Stimulated activated CD8-positive, alpha-beta memory T cell treated with anti-CD3 and anti-CD28 coated beads, Interleukin-7, amount 100 ng/mL, for 1 hour (primary cell): ENCODE measurements at places on chromosomes 1 and 21.

DNA sequence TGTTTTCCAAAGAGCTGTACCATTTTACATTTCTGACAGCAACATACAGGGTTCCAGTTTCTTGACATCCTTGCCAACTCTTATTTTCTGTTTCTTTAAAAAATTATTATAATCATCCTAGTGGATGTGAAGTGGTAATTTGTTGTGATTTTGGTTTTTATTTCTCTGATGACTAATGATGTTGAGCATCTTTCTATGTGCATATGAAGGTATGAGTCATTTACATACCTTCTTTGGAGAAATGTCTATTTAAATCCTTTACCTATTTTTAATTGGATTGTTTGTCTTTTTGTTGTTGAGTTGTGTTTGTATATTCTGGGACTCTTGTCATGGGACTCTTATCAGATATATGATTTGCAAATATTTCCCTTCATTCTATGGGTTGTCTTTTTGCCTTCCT, 20.8 kb upstream of the MPC2 start:
- no peak for DNase-seq

- no peak for DNase-seq
Observed at GRCh38 chr1:232403017-232403714, 226.8 kb downstream of the SIPA1L2 start.

GRCh38 chr1:231684356-231685244, 58.0 kb downstream of the DISC1 start:
- DNase-seq, result no peak

DNA sequence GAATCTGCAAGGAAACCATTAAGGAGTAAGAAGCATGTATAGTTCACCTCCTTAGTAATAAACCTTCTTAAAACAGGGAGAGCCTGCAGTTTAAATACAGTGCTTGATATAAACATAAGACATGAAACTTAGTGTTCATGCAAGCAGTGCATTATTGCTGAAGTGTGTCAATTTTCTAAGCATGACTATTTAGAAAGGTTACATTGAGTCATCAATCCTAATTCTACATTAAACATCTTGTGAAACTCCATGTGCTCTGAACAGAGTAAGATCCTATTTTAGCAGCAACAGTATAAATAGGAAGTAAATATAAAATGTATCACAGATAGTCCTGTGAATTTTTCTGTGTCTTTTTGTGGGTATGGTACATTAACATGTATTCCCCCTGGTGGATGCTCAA, 135.5 kb downstream of the ESRRG start:
- no peak for DNase-seq

DNA sequence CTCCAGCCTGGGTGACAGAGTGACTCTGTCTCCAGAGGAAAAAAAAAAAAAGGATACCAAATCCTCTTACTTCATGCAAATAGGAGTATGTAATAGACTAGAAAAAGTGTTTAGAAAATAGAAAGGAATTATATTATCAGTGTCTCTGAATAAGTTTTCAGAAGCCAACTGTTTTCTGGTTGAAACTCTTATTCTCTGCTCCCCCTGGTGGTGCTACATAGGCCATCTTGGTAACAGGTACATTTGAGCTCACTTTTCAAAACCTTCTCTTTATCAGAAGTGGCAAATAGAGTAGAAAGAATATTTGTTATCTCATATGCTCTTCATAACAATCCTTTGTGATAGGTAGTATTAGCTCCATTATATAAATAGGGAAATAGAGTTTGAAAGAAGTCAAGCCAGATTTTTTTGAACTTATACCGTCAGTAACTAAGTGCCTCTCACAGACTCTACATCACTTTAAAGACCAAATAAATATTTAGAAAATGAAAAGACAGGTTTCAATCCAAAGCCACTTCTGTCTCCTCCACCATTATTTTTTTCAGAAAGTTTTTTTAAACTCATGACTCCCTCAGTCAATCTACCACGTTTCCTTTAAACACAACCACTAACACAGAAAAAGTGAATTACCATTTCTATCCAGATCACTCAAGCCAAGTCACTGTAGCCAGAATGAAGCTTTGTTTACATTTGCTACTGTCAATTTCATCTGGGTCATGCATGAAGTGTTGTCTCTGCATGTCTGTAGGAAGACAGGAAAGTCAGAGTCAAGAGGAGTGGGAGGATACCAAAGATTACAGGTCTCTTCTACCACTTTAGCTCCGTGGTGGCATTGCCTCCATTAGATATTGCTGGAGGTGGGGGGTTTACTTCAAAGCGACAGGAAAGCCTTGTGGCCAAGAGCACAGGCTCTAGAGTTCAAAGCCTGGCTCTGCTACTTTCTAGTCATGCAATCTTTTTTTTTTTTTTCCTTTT, 45.6 kb downstream of the IL23R start:
- no peak for DNase-seq

DNA sequence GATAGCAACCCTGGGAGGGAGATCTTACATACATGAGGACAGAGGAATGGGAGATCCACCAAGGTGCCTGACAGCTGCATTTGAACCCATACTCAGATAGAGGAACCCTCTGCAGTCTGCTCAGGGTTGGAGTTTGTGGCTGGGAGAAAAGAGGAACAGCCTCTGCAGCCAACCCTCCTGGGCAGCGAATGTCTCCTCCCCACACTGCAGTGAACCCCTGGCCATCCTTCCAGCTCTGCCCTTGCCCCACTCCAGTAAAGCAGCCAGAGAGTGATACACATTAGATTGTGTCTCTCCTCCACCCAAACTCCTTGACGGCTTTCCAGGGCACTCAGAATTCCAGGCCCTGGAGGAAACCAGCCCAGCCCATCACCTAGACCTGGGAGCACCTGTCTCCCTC, 137.7 kb downstream of the RUNX1 start:
- no peak for DNase-seq

DNA sequence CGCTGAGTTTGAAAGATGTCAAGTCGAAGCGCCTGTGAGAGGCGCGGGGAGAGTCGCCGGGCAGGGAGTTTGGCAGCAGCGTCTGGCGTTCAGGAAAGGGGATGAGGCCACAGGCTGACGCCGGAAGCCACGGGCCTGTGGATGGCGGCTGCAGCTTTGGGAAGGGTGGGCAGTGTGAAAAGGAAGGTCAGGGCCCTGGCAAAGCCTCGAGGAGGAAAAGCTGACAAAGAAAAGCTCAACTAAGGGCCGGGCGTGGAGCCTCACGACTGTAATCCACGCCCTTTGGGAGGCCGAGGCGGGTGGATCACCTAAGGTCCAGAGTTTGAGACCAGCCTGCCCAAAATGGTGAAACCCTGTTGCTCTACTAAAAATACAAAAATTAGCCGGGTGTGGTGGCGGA, 25.2 kb upstream of the COX20 start:
- no peak for DNase-seq

- no peak for DNase-seq
Observed at GRCh38 chr1:78348496-78349284, 142.1 kb upstream of the PTGFR start.

DNA sequence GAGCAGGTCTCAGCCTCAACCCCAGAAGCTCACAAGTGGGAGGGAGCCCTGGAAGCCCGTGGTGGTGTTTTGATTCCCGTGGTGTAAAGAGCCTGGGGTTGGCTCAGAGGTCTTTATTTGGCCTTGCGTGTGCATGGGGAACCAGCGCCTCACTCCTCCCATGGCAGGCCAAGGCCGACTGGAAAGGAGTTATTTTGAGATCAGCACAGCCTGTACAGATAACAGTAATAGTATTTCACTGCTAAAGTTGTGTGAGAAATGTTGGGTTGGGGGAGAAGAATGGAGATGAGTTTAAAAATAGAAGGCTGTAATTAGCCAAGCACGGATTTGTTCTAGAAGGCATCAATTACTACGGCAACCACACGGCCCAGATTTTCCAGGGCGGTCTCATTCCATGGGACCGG, 186.5 kb downstream of the DYRK1A start:
- no peak for DNase-seq

- peak; percentile 74 for DNase-seq
Observed at GRCh38 chr1:206734499-206735142, 36.0 kb upstream of the IL19 start.

GRCh38 chr1:157969697-157970485, 23.6 kb upstream of the KIRREL1 start:
- no peak for DNase-seq

DNA sequence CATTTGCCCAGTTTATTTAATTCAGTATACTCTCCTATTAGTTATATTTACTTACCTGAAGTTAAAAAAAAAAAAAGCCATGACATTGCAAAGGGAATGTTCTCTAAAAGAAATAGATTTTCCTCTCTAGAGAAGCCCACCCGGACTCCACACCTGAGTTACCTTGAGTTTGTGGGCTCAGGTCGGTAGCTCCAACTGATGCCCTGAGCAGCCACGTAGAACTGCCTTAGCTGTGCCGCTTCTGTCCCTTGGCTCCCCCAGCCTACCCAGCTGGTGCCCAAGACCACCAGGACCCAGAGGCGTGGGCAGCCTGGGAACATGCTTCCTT, 250 bp downstream of the F5 start:
- no peak for DNase-seq

GRCh38 chr1:148354913-148355308, 128.2 kb downstream of the PPIAL4G start:
- DNase-seq, result no peak

DNA sequence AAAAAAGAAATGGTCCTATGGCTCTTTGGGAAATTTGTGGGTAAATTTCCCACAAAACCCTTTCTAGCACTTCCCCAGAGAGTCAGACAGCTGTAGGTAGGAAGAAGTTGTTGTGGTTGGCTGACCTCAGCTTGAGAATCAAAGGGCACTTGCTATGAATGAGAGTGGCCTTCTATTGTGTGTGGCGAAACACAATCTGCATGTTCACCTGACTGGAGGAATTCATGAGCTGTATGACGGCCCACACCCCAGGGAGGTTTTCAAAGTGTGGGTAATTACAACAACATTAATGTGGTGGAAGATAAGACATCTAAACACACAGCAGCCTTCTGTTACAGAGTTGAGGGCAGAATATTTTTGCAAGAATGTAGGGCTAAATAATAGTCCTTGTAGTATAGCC, 38.8 kb downstream of the NGF start:
- no peak for DNase-seq

- no peak for DNase-seq
Observed at GRCh38 chr1:230291731-230292620, 134.2 kb downstream of the PGBD5 start.

DNA sequence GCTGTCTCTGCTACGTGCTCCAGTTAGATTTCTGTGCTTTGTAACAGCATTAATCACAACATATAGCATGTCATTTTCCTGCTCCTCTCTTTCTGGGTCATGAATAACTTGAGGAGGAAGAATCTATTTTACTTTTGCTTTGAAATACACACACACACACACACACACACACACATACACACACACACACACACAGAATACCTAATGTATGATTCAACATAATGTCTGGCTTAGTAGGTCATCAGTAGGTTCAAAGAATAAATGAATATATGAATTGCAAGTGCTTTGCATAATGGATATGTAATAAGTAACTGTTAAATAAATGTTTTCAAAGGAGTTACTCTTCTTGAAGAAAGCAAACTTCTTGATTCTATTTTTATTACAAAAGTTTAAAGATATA, 249.0 kb downstream of the PDE4B start:
- no peak for DNase-seq

GRCh38 chr1:175765293-175765692, 21.9 kb upstream of the TNR start:
- no peak for DNase-seq

GRCh38 chr1:43577655-43578542, 47.2 kb downstream of the PTPRF start:
- no peak for DNase-seq

GRCh38 chr1:203072911-203073310, 12.9 kb downstream of the MYOG start:
- no peak for DNase-seq

DNA sequence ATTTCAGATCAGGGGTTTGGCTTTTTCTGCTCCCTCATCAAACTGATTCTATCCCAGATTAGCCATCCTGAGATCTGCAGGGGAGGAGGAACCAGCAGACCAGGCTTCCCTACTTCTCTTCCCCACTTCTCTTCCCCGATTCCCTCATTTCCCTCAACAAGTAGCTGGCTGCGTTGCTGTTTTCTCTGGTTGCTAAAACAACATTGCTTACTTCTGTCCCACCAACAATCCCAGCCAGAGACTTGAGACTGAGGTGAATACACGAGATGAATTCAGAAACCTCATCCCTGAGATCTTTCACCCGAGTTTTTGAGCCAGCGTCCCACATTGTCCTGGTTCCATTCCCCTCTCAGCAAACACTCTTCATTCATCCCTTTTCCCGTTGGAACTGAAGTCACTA, 22.4 kb downstream of the DYRK3 start:
- DNase-seq, result no peak

GRCh38 chr1:25019337-25020172, 89.5 kb upstream of the RUNX3 start:
- DNase-seq, result no peak

GRCh38 chr21:34942911-34943310, 106.2 kb downstream of the RUNX1 start:
- DNase-seq, result no peak

DNA sequence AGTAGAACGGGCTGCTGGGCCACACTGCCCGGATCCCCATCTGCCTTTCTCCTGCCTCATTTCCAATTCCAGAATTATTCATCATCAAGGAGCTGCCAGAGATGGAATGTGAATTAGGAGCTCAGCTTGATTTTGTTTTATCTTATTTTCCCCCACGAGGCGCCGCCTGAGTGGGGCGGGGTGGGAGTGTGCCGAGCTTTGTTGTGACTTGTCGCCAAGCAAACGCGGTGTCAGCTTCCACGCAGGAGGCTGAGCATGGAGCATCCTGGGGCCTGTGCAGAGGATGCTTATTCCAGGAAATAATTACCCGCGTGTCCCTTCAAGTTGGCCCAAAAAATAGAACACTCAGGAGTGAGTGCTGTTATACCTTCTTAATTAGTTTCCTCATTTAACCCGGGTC, 91.2 kb downstream of the HMGB4 start:
- DNase-seq, result no peak

DNA sequence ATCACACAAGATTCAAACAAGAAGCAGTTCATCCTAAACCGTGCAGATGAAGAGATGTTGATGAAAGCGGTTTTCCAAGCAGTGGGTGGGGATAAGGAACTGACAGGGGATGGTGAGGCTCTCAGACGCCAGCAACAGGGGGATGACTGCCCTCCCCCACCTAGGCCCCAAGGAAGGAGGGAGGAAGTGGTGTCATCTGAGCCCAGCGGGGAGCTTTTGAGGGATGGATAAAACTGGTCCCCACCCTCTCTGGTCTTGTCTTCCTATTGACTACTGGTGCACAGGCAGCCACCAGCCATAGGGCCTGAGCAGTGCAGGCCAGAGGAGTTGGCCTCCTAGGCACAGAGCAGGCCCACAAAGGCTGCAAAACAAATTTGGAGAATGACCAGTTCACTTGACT, 175.5 kb downstream of the HUNK start:
- no peak for DNase-seq

DNA sequence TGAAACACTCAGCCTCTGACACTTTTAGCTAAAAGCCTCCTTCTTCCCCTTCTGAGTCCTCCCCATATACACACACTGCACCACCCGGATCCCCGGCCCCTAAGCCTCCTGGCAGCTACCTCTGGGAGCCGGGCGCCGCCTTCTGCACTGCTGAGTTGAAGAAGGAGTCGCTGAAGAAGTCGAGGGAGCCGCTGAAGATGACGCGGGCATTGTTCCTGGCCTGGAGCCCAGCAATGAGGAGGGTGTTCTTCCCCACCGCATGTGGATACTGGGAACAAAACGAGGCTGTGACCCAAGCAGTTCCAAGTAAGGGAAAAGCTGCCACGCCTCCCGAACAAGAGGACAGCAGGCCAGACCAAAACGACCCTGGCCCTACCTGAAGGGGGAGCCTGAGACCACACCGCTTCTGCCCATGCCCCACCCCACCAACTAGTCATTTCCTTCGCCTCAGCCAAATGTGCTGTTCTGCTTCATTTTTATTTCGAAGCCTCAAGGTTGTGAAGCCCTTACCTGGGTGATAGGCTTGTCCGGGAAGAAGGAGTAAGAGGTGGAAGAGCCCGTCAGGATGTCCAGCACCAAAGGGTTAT, 7.0 kb downstream of the DDOST start:
- DNase-seq, result no peak
